DND-41 (cell line): ENCODE measurements at places on chromosomes 2 and 18.

GRCh38 chr2:4391013-4391412, 687.6 kb downstream of the DCDC2C start:
- DNase-seq, result no peak

DNA sequence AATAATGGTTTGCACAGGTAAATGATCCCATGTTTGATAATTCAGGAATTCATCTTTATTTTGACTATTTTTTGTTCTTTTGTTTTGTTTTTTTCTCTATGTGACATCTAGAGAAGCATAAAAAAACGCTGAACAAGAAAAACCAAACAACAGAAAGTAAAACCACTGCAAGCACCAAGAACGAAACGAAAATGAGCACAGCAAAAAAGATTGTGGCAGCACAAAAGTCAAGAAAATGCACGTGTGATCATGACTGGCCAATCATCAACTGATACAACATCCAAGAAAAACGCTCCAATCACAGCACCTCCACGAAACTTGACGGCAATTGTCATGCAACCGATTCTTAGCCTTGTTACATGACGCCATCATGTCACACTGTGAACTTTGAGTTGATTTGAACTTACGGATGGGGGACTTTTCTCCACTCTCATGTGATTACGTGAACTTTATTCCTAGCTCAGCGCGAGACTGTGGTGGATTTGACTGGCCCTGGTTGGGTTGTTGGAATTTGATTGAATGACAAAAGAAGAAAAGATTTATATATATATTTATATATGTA, 318.7 kb downstream of the CELF4 start:
- DNase-seq, result no peak

DNA sequence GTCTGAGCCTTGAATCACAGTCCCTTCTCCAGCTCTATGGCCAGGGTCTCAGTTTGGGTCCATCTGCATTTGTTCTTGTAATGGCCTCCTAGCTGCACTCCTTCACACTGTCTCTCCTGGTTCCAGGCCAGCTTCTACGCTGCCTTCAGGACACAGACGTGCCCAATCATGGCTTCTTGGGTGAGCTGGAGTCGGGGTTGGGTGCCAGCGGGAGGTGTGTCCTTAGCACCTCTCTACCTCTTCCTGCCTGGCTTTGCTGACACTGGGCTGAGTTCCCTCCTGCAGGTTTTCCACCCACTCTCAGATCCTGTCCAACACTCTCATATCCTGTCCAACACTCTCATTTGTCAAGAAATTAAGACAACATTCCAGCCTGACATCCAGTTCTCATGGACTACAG, 9.6 kb downstream of the TRPM8 start:
- no peak for DNase-seq

DNA sequence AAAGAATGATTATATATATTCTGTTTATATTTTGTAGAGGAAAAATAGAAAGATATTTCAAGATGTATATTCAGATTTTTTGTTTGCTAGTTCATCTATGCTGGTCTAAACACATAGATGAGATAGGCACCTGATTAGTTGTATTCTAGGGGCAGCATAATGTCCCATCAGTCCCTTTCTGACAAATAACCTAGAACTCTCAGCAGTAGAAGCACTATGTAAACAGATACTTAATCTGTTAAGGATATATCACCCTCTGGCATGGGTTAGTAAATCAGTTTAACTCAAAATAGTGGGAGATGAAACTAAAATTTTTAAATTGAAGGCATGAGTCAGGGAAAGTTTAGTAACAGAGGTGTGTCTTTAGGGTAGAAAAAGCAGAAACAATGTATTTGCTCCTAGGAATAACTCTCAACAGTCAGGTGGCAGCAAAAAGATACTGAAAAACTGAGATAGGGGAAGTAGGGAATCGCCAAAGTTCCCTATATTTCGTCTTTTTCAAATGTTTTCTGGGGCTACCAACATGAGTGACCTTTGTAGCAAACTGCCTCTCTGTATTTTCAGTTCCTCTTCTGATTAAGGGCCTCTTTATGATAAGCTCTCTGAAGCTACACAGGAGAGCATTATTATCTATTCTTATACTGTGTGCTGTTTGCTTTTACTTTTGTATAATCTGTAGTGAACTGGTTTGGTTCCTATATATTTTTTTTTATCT, 5.7 kb downstream of the PPP1R1C start:
- no peak for DNase-seq

DNA sequence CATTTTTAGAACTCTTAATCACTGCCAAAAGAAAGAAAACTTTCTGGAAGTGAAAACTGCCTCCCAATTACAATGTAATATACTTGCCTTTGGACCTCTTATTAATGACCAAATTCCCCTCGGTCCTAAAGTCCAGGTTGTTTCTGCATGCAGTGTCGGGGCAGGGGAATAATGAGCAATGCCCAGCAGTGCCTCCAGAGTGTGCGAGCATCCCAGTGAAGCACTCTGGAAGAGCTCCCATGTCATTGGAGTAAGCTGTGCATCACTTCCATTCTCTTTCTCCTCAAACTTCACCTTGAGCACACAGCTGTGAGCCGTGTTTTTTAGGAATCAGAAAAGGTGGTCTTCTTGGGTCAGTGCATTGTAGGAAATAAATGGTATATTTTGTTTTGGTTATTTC, 107.1 kb downstream of the SH3RF3 start:
- no peak for DNase-seq

GRCh38 chr2:29113891-29114321, 1.3 kb upstream of the CLIP4 start:
- no peak for DNase-seq

DNA sequence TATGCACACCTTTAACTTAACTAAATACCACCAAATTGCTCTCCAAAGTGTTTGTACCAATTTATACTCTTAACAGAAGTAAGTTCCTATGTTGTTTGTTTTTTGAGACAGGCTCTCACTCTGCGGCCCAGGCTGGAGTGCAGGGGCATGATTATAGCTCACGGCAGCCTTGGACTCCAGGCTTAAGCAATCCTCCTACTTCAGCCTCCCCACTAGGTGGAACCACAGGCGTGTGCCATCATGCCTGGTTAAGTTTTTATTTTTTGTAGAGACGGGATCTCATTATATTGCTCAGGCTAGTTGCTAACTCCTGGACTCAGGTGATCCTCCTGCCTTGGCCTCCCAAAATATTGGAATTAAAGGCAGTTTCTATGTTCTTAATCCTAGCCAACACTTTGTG, 13.1 kb upstream of the NAB1 start:
- DNase-seq, result no peak

DNA sequence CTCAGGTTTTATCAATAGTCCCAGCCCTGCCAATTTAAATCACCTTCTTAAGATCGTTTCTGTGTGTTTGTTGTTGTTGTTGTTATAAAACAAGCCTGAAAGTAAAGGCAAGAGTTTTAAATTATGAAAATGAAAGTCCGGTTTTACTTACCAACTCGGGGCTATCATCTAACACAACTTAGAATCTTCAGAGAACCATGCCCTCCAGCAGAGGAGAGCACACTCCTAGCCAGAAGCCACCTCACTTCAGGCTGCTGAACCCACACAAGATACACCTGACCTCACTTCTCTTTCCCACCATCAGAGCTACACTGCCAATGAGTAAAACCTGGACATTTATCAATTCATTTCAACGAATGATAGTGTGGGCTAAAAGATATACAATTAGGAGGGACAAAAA, 335.2 kb downstream of the IRS1 start:
- DNase-seq, result no peak

- DNase-seq, result no peak
Observed at GRCh38 chr2:234570476-234570875, 73.6 kb upstream of the ARL4C start.

DNA sequence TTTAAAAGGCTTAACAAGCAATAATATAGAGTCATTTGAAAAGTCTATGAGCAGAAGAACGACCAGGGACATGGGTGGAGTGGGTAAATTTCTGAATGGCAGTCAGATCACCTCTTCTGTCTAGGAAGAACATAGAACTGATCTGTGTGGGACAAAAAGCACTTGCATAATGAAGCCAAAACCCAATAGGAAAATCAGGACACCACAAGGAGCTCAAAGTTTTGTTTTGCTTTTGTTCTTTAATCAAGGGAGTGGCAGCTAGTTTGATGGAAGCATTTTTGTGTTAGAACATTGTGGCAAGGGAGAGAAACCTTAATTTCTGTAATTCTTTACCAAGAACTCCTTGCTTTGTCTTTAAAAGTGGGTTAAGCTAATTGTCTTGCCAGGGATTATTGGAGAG, 240.2 kb upstream of the TANK start:
- DNase-seq, result no peak

DNA sequence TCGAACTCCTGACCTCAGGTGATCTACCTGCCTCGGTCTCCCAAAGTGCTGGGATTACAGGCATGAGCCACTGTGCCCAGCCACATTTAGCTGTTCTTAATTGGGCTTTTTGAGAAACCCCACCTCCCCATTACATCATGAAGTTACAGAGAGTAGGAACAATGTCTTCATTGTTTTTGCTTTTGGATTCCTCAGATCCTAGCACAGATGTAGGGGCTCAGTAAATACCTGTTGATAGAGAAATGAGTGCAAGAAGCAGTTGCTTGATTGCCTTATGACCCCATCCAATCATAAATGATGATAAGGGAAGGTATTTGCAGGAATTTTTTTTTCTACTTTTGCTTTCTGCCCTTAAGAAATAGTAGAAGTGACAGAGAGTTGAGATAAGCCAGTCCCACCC, 25.4 kb downstream of the GREB1L start:
- no peak for DNase-seq

GRCh38 chr2:127194447-127194846, 25.7 kb downstream of the CYP27C1 start:
- DNase-seq, result no peak

DNA sequence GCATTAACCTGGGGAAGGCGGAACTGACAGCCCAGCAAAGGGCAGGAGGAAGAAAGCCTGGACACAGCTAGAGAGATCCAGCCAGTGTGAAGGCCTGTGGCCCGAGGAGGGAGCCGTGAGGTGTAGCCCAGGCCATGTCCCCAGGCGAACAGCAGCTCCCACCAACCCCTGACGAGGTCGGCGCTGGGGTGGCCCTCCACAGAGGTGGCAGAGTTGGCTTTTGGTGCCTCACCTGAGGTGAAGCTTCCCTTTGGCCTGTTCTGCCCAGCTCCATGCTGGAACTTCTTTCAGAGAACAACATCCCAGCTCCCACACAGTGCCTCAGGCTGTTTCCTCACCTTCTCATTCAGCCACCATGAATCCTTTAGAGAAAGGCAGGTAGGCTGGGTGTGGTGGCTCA, 13.3 kb downstream of the TMEM177 start:
- no peak for DNase-seq

DNA sequence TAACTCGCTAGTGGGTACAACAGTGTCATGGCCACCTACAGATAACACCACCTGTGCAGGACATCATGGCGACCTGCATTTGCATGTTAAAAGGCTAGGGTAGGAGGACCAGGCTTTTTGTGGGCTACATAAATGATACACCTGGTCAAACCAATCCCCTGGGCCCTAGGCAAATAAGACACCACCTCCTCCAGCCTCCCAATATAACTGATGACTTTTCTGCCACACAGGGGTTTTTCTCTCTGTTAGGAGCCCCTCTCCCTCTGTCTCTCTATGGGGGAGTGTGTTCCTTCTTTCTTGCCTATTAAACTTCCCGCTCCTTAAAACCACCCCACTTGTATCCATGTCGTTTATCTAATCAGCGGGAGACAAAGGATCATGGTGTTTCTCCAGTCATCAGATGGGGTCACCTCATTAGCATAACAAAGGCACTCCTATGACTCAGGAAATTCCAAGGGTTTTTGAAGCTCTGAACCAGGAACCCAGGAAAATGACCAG, 10.8 kb upstream of the BUB1 start:
- DNase-seq, result no peak

DNA sequence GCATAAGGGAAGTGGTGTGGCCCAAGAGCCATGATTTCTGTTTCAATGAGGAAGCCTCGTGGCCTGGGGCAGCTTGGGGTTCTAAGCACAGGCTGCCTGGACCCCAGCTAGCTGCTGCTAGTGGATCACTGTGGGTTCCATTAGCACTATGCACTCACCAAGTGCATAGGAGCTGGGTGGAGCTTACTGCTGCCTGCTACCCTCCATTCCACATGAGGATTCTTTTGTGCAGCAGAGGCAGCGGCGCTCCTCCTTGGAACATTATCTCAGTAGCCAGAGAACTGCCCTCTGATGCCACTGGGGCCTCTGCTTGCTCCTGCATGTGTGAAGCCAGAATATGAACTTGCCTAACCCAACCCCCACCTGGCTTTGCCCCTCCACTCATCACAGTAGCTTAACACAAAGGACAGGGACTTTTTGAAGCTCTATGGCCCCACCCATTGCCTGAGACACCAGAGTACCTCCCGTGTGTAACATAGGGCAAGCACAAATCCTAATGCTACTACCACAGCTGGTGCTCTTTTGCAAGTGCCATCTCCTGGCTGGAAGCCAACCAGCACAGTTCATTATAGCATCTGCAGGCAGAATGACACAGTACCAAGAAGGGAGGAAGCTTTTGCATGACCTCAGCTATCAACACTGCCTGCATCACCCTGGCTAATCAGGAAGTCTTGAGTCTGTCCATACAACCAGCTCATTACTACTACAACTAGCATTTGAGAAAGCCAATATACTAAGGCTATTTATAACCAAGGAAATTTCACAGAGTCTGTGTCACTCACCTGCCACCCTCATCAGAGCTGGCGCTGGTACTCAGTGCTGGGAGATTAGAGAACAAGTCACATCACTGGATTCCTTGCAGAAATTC, 297.0 kb upstream of the GULP1 start:
- DNase-seq, result no peak

DNA sequence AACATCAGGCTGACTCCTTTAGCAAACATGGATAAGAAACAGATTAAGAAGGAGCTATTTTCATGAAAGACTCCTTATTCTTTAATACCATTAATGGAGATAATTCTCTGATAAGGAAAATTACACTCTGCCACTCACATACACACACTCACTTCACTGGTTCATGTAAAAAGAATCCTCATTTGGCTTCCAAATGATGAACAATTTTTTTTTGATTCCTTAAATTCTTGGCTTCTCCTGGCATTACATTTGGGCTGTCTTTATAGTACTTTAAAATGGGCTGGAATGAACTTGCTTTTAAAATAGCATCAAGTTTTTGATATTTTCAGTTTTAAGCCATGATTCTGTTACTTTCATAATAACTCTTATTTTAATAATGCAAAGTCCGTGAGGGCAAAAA, 328.6 kb downstream of the SLC8A1 start:
- no peak for DNase-seq

GRCh38 chr2:3659447-3660432, 1.7 kb downstream of the ALLC start:
- no peak for DNase-seq

- DNase-seq, result no peak
Observed at GRCh38 chr18:49061991-49062831, 111.4 kb upstream of the SMAD7 start.

GRCh38 chr2:67839242-67839641, 223.6 kb downstream of the C1D start:
- no peak for DNase-seq

- no peak for DNase-seq
Observed at GRCh38 chr2:48355494-48355893, 174.5 kb upstream of the STON1 start.

- DNase-seq, result no peak
Observed at GRCh38 chr2:148338541-148338940, 306.0 kb upstream of the EPC2 start.
